NCI-H460 (cell line): ENCODE measurements at places on chromosomes 7 and 10.

- no peak for DNase-seq
Observed at GRCh38 chr7:159098811-159099655, 45.6 kb downstream of the VIPR2 start.

GRCh38 chr10:13955409-13956068 is 368.8 kb downstream of the PRPF18 start:
- DNase-seq, result no peak

- DNase-seq, result no peak
Observed at GRCh38 chr7:43006008-43006407, 73.8 kb downstream of the MRPL32 start.

DNA sequence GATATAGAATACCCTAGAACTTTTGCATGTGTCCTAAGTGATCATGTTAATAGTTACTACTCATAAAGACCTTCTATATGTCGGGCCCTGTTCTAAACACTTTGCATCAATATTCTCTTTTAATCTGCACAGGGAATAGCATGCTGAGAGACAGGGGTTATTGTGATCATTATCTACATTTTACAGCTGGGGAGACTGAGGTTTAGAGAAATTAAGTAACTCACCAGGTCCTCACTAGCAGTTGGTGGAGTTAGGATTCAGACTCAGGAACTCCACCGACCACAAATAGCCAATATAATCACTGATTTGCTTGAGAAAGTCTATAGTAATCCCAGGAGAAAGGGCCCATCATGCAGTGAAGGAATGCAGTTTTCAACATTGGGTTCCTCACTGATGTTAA is 111.2 kb upstream of the ADO start:
- no peak for DNase-seq

GRCh38 chr10:93816123-93816747 is 58.5 kb downstream of the LGI1 start:
- DNase-seq, result peak; percentile 58

DNA sequence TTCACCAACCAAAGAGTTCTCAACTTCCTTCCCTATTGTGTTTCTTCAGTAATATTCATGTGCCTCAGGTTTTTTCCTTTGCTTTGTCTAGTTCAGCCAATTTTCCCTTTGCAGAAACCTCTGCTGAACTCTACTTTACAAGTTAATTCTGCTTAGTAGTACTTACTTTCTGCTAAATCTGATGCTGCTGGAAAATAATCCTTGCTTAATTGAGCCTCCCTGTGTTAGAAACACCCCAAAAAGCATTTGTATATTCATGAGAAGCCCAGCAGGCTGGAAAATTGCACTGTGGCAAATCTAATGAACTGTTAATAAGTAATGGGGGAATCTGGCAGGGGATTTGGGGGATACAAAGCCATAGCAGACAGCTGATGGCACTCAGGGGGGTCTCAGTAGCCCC is 78.5 kb downstream of the CDCA7L start:
- no peak for DNase-seq

GRCh38 chr7:1300206-1300605 is 67.5 kb downstream of the UNCX start:
- no peak for DNase-seq

- DNase-seq, result no peak
Observed at GRCh38 chr7:116195451-116195850, 14.9 kb upstream of the TES start.

GRCh38 chr10:131238669-131239280 is 72.7 kb downstream of the TCERG1L start:
- no peak for DNase-seq

GRCh38 chr10:4937346-4937745 is 25.9 kb upstream of the AKR1C1 start:
- no peak for DNase-seq

DNA sequence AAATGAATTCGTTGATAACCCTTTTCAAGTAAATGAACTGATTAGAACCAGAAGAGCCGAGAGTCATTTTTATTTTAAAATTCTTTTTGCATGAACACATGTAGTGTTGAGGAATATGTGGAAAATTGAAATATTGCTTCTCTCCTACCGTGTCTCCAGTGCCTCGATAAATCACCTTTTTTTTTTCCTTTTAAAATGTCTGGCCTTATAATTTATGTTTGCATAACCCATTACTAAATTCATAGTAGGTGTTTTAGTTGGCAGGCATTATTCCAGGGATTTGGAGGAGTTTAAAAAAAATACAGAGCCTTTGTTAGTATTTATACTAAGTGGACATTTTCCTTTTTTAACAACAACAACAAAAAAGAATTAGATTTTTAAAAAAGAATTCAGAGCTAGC is 115.6 kb downstream of the CUX1 start:
- no peak for DNase-seq

DNA sequence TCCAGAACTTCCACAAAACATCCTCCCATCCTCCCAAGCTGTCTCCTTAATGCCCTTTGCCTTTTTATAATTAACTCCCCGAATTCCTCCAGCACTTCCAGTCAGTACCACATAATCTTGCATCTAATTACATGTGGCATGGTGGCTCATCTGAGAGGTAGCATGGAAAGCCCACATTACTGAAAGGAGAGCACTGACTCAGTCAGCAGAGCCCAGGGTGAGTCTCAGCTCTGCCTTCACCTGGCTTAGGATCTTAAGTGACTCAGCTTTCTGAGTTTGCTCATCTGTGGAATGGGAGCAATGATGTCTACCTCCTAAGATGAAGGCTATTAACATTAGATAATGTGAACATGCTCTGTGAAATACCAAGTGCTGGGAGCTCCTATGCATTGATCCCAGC is 433.9 kb downstream of the SORCS3 start:
- DNase-seq, result no peak

DNA sequence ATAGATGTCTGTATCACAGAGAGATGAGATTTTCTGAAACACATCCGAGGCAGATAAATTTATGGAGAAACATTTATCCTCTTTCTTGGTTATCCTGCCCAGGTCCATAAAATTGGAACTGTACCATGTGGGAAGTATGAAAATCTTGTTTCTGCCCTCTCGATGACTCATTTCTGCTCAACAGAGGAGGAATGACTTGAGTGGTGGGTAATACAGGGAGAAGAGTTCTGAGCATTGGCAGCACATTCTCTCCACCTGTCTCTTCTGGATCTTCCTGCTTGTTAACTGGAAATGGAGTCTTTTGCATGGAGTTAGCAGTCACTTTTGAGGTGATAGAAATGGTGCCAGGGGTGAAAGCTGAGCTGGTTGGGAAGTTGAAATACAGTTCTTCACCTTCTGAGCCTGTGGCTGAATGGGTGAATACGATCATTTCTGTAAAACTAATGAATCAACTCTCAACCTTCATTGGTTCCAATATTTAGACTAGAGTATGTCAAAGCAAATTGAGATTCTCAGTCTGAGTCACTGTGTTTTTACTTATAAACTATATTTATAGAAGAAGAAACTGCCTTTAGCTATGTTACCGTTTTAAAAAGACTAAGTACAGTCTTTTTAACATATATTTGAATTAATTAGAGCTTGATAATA is 945.5 kb downstream of the SORCS3 start:
- no peak for DNase-seq

GRCh38 chr7:51356849-51357516 is 40.4 kb upstream of the COBL start:
- DNase-seq, result no peak

DNA sequence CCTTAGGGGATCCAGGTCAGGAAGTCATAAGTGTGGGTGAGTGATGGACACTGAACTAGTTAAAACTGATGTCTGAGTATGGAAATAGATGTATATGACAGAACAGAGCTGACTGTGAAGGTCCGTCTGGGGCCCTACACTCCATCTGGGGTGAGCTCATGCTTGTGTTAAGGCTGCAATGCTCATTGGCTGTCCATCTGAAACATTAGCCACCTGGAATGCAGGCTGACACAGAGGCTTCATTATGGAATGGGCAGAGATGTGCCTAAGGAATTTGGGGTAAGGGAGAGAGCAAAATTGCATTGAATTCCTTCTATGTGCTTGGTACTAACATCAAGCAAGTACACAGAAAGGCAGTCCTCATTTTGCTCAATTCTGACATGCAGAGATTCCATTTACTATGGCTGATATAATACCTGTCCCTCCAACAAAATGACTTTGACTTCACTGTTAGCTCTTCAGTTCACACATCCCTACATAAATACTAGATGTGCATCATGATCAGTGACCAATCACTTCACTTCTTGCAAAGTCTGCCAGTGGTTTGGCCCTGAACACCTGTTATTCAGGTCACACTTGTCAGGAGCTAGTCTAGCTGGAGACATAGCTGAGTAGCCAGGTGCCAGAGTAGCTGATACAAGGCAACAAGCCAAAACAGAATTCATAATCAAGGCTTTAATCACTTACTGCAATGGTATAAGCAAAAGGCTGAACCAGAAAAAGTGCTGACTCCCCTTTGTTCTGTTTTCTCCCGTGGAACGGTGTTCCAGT is 128.9 kb upstream of the VWC2 start:
- no peak for DNase-seq

DNA sequence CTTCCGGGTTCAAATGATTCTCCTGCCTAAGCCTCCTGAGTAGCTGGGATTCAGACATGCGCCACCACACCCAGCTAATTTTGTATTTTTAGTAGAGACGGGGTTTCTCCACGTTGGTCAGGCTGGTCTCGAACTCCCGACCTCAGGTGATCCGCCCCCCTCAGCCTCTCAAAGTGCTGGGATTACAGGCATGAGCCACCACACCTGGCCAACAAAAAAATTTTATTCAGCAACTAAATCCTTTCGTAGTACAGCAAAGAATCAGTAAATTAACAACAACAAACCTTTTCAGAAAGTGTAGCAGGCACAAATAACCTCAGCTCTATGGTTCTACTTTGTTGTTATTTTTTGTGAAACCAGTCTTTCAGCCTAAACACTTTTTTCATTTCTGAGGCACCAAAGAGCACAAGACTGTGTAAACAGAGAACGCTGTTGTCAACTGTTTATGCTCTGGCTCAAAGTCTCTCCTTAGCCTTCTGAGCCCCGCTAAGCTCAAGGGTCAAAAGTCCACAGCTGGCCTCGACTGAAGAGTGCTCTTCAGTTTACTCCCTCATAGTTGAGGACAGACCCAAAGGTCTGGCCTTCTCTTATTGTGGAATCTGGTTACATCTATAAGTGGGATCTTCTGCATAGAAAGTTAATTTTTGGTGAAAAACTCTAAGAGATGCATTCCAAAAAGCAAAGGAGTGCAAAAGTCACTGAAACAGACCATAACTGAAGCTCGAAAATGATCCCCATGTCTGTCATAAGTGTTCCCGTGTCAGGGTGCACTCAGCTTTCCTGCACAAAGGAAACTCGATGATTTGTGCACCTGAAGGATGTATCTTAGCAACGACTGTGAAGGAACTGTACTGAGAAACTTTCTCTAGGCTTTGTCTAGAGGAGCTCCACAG is 24.6 kb upstream of the DDX50 start:
- DNase-seq, result no peak

DNA sequence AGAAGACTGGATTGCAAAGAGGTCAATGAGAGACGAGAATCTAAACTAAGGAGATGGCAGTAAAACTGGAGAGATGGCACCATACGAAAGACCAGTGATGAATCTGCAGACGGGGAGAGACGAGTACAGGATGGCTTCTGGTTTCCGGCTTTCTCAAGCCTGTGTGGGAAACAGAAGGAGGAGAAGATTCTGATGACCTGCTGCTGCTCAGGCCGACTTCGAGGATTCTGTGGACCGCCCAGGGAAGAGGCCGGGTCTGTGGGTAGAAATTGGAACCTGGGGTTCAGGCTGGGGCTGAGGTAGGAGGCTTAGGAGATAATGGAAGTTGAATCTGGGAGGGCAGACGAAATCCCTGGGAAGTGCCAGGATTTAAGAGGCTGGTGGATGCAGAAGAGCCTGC is 48.6 kb downstream of the PARP12 start:
- DNase-seq, result no peak

GRCh38 chr10:34580643-34581042 is 234.5 kb downstream of the PARD3 start:
- DNase-seq, result no peak
